ENCODE measurements at places on chromosomes 2 and 18. TPM values are rescaled to one million over a fixed set of nuclear protein-coding genes. Genes with fewer than 3 reads are reported as not detected.

Gene FASTKD2
- 29.1 TPM for total RNA-seq

Gene DYNAP
- total RNA-seq: 7.0 TPM

Gene IL1B
- total RNA-seq: 3.1 TPM

DNA sequence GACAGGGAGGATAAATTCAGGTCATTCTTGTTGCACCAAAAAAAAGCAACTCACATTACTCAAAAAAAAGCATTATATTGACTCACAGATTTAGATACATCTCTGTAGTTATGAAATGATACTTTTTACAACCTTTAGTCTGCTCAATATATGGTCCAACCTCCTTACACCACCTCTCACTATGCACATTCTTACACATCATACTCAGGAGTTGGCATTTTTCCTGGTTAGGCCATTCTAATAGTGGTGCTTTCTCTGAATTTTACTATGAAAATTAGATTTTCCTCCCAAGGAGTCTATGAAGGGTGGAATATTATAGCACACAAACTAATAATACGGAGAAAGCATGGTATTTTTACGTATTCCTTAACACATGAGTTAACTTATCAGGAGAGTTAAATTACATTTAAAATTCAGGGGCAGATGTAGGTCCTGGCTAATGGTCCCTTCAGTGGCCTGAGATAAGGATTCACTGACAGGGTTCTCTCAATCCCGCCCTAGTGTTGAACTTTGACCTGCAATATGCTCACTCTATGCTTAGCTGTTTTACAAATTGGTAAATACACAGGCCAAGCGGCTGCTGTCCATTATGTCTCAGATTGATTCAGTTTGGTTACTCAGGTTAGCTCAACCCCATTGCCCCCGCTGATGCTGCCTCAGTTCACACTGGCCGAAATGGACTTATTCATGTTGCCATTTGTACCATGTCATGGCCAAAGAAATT lies 153.6 kb downstream of the NCKAP5 start:
- no peak for DNase-seq

Gene DUSP2
- 28.9 TPM for total RNA-seq

Gene SCYGR4
- 1.4 TPM for total RNA-seq

DNA sequence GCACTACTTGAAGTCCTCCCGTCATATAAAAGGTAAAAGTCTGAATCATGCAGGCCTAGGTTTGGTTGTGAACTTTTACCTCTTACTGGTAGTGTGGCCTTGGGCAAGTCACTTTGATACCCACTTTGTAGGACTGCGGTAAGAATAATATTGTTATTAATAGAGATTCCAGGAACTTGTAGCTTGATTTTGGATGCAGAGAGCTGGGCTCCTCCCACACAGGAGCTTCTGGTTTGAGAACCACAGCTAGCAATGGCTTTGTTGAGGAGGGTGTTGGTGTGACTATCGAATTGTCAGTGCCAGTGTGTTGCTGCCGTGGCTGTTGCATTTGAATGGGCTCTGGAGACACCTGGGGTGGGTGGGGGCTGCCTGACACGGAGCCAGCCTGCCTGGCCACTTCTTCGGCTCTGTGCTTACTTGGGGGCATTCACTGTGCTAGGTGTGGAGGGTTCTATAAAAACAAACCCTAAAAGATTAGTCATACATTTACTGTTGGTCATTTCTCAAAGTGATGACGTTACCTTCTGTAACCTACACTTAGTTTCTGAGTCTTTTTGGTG lies 38.5 kb downstream of the ASAP2 start:
- no peak for DNase-seq

- no peak for DNase-seq
Observed at GRCh38 chr2:101238930-101239759, 13.5 kb upstream of the CNOT11 start.

Measured in umbilical cord (tissue), 2 donors.